MV-4-11 (cell line): ENCODE measurements at places on chromosomes 1 and 21.

DNA sequence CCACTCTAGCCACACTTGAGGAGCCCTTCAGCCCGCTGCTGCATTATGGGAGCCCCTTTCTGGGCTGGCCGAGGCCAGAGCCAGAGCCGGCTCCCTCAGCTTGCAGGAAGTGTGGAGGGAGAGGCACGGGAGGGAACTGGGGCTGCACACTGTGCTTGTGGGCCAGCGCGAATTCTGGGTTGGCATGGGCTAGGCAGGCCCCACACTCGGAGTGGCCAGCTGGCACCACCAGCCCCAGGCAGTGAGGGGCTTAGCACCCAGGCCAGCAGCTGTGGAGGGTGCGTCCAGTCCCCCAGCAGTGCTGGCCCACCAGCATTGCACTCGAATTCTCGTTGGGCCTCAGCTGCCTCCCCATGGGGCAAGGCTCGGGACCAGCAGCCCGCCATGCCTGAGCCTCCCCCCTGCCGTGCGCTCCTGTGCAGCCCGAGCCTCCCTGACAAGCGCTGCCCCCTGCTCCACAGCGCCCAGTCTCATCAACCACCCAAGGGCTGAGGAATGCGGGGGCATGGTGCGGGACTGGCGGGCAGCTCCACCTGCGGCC is 785.9 kb upstream of the TPTE start:
- DNase-seq = no peak

DNA sequence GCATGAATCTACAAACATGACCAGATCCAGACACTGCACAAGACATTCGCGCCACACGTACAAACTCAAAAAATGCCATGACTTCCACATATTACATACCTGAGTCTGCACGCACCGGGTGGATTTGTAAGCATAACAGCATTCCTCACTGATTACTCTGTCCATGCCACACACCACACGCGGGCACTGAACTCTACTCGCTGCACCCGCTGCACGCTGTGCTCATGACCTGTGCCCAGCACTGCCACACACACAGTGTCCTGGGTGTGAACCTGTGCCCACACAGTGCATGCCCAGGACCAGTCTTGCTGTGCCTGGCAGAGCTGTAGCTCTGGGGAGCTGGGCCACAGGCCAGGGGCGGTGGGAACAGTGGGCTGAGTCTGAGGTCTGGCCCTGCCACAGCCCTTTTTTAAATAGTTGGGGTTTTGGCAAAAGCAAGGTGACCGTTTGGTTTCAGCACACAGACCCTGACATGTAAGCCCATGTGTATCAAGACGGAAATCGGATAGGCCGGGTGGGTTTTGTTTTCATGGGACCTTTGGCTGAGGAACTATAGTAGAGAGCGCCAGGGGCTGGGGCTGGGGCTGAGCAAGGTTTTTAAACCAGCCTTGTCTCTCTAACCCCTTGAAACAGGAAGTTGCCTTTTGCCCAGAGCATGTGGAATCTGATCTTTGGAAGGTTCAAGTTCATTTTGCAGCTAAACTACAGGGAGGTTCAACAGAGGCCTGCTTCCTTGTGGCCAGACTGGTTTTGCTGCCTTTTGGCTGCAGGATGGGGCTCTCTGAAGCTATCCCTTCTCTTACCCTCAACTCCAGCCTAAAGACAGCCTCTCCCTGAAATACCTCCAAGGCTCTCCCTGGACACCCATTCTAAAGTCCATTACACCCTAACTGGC is 12.3 kb upstream of the GOLT1A start:
- peak; percentile 72 for DNase-seq

DNA sequence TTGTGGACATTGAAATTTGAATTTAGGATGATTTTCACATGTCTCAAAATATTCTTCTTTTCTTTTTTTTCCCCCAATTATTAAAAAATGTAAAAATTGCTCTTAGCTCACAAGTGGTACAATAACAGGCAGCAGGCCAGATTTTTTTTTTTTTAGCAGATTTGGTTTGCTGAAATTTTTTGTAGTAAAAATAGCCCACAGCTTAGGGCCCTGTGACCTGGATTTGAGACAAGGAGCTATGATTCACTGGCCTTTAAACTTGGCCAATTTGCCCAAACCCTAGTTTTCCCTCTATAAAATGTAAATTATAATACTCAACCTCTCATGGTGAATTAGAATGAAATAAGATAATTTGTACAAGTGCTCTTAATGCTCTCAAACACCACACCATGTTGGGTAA is 253.8 kb downstream of the DYRK1A start:
- DNase-seq = no peak

- no peak for DNase-seq
Observed at GRCh38 chr1:94037392-94038229, 83.3 kb downstream of the ABCA4 start.

DNA sequence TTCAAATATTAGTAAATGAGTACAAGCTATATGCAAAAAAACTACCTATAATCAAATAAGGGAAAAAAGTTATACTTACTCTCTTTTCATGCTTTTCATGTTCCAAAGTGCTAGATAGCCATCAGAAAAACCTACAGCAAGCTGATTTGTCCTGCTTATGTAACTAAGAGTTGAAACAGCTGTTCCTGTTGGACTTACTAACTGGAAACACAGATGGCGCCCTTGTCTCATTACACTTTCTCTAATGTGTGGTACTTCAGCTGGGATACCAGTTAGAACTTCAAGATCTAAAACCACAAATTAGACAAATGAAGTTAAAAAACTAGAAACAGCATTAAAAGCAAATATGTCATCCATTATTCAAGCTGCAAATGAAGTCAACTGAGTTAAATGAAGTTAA is 24.3 kb downstream of the AHCTF1 start:
- peak; percentile 44 for DNase-seq

GRCh38 chr1:155527677-155528076 is 34.9 kb downstream of the ASH1L start:
- peak; percentile 47 for DNase-seq

DNA sequence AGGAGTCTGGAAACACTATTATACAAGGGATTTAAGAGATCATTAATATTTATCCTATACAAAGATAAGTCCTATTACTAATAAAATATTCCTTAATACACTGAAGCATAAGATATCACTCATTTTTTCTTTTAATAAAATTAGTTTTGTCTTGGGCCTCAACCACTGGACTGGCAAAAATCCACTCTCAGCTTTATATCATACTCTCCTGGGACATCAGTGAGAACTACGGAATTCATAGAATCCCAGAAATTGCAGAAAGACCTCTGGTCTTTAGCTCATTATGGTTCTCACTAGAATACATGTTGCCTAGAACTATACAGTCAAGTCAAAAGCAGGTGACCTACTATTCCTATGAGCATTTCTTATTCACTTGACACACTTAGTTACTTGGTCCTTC is 285.0 kb downstream of the LRRC40 start:
- no peak for DNase-seq

GRCh38 chr1:35220976-35221375 is 28.0 kb upstream of the SFPQ start:
- no peak for DNase-seq

- DNase-seq = peak; percentile 26
Observed at GRCh38 chr1:206676499-206676898, 8.2 kb upstream of the MAPKAPK2 start.

GRCh38 chr1:166915941-166916340 is 39.9 kb upstream of the TADA1 start:
- DNase-seq = no peak

DNA sequence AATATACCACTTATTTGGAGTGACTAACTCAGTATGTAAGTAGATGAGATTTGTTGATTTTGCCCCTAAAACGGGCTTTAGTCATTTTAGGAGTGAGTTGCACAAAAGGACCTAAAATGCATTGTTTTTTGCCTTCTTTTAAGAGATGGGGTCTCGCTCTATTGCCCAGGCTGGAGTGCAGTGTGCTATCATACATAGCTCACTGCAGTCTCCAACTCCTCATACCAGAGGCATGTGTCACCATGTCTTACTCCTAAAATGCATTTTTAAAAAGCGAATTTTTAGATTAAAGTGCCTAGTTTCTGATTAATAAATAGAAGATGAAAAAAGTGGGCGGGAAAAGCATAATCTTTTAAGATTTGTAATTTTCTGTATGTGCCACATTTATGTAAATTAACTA is 11.5 kb upstream of the NEXN start:
- no peak for DNase-seq

DNA sequence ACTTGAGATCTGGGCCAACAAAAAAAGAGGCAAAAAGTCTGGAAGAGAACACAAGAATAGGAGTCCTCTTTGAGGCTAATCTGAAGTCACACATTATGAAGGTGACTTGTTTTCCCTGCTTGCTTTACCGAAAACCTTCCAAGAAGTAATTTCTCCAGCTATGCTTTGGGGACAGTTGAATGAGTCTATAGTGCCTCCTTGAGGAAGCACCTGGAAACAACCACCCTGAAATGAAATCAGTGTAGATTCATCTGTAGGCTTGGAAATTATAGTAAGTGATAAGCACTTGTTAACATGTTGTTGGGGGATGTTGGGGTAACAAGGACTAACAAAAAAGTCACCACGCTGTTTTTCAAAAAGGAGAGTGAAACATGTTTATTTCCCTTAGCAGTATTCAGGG is 23.4 kb upstream of the RPTN start:
- DNase-seq = peak; percentile 16

GRCh38 chr1:53485478-53486394 is 26.5 kb downstream of the DMRTB1 start:
- DNase-seq = peak; percentile 46

- no peak for DNase-seq
Observed at GRCh38 chr1:25692560-25692959, 76.0 kb downstream of the MAN1C1 start.

GRCh38 chr1:174797398-174797797 is 202.3 kb upstream of the CACYBP start:
- no peak for DNase-seq

DNA sequence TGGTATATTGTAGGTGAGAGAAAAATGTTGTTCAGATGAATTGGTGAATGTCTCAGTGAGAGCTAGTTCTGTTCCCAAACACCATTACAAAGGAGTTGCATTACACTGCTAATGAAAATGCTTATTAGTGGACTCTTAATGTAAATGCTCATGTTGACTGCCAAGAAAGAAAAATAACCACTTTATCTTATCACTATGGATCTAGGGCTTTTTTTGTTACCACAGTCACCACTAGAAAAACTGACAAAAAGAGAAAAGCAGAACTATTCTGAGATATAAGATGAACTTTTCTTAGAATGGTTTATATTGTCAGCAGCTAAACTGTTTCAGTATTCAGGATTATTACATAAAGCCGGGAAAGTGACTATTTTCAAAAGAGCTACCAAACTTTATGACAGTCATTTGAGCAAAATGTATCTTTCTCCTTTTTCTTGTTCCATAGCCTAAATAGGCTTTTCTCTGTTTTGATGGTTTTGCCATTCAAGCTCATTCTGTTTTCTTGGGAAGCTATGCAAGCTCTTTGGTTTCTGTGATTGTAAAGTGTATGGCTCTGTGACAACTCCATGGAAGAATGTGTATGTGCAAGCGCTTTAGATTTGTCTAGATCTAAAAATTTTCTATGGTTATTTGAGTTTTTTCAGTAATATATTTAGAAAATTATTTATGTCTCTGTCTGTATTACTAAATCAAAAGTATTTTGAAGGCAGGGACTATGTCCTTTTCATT is 64.2 kb upstream of the DPH5 start:
- peak; percentile 59 for DNase-seq

DNA sequence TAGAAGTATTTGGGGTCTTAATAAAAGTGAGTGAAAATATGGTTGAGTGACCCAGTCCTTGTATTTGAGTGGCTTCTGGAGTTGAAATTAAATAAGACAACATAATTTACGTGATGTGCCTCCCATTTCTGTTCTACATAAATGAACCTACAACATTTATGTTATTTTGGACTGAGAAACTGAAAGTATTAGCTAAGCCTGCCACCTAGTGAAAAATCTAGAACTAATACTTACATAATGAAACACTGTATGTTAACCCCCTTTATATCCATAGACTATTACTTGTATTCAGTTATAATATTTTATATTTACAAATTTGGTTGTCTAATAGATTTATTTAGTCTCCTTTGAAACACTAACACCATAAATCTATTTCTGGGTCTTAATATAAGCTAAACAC is 298.9 kb downstream of the KCNT2 start:
- DNase-seq = peak; percentile 53

DNA sequence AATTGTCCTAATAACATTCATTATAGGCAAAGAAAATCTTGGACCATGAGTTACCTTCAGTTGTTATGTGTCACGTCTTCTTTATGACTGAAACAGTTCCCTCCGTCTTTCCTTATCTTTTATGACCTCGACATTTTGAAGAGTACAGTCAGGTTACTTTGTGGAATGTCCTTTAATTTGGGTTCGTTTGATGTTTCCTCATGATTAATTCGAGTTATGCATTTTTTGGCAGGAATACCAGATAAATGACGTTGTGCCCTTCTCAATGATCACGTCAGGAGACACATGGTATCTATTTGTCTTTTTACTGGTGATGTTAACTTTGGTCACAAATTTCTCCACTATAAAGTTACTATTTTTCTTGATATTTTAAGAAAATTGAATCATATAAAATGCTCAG is 17.3 kb upstream of the KLF17 start:
- no peak for DNase-seq

DNA sequence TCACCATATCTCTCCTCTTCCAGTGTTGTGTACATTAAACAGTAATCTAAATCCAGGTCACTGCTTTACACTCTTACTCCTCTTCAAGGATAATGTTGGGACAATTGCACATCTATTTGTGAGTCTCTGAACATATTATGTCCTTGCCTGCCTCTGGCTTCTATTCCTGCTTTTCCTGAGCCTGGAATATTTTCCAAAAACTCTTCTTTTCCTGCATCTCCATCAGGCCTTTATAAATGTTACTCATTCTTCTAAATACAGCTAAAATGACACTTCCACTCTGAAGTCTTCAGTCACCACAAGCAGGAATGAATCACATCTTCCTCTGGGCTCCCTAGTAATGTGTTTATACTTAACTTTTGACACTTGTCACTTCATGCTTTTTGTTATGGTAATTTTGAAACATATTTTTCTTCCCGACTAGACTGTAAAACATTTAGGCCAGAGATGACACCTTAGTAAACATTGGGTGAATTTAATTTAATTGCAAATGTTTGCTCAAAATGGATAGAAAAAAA is 396.0 kb downstream of the LRRIQ3 start:
- DNase-seq = no peak

DNA sequence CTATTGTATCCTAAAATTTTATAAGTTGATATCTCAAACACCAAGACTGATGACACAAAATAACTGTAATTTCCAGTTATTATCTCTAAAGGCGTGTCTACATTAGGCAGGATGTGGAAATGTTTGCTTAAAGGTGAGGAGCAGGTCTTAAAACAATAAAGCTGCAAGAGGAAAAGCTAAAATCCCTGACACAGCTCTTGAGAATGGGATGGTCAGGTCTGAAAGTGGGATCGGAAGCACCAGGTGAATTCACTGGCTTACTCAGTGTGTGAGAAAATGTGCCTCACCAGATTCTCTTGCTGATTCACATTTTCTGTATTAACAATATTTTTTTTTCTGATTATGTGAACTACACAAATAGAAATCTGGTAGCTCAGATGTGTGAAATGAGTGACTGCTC is 421.9 kb upstream of the ADAMTS5 start:
- DNase-seq = no peak

- DNase-seq = no peak
Observed at GRCh38 chr1:171213559-171214454, 28.7 kb downstream of the FMO2 start.

- peak; percentile 21 for DNase-seq
Observed at GRCh38 chr1:186757851-186758250, 70.9 kb upstream of the PLA2G4A start.
